ENCODE measurements at places on chromosomes 13 and 19.
A peak's percentile ranks its signal among the peaks of the same experiment; 100 is the strongest.

DNA sequence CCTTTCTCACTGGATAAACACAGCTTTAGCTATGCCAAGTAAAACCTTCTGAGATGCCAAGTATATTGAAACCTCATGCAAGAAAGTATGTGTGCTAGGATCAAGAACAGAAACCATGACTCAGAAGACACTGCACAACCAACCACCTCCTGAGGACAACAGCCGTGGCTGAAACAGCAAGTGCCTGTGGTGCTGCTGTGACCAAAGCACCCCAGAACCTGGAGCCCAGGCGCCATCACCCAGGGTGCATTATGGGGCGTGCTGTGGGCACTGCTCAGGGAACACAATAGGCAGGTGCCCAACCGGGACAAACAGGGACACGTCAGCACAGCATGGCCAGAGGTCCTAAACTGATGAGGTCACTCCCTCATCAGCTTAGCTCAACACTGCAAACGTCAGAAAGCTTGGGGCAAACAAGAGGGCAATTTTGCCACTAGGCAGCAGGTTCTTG lies 101.3 kb upstream of the SLC15A1 start:
- no peak for DNase-seq

DNA sequence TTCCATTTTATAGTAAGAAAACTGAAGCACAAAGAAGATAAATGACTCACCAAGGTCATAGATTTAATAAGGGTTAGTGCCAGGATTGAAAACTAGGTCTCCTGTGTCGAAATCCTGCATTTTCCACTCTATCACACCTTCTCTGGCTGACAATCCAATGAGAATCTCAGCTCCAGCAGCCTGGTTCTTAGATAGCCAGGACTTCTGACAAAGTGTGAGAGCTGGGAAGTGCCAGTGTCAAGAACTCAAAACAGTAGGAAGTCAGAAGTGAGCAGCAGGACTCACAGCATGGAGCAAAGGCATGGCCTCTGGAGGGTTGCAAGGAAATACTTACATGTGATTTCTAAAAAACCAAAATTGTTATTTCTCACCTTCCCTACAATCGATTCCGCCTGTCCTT lies 24.3 kb downstream of the KCTD12 start:
- DNase-seq: no peak

DNA sequence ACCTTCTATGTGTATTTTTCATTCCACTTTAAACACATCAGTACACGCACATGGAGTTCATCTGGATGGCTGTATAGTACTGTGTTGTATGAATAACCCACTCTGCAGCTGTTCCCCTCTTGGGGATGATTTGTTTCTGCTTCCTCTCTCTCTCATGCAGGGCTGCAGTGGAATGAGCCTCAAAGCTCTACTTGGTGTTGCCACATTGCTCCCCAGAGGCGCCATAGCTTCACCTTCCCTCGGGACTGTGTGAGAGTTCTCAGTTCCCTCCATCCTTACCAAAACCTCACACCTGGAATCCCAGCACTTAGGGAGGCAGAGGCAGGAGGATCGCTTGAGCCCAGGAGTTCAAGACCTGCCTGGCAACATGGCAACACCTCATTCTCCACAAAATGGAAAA lies 28.4 kb upstream of the GPR183 start:
- DNase-seq: no peak

DNA sequence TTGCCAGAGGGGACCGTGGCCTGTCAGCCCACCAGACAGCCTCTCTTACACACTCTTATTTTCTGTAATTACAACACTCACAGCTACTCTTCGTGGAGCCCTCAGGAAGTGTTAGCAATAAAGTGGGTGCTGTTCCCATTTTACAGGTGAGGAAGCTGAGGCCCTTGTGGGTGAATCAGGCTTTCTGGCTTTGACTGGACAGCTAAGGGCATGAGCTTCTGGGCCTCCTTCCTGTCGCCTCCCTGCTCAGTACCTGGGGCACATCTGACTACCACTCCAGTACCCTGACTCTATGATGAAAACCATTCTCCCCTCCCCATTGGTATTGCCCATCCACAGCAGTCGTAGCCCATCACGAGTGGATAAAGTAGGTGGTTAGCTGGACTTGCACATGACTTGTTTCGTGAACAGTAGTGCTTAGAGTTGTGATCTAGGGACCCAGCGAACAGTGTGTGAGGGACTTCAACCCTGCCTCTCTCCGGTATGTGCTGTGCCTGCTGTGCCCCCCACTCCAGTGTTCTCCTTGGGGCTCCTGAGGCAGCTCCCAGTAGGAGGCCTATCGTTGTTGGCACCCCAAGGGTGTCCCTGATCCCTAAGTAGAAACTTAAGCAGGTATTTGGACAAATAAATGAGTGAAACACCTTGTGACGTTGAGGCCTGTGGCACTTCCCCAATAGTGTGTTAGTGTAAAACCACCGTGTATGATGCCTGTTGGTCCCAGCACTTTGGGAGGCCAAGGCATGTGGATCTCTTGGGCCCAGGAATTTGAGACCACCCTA lies 38.6 kb downstream of the GATAD2A start:
- no peak for DNase-seq

GRCh38 chr13:42946927-42947326 lies 45.1 kb downstream of the EPSTI1 start:
- DNase-seq: peak; percentile 53
